EL (cell line): ENCODE measurements at places on chromosomes 4 and X.
A peak's percentile ranks its signal among the peaks of the same experiment; 100 is the strongest.

DNA sequence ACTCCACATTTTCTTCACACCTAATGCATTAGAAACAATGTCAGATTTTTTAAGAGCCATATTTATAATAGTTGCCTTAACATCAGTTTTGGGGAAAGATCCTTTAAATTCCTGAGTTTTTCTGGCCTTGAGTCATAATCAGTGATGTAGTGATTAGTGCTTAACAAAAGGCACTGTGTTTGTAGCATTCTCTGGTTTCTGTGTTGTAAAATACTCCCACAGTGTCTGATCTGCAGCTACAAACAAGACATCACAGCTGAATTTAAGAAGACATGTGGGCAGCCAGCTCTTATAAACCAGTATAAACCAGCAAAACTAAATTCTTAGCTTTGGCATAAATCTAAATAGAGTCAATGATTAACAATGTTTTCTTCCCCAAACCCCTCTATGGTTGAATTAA, 233.8 kb downstream of the FSTL5 start:
- DNase-seq = no peak

DNA sequence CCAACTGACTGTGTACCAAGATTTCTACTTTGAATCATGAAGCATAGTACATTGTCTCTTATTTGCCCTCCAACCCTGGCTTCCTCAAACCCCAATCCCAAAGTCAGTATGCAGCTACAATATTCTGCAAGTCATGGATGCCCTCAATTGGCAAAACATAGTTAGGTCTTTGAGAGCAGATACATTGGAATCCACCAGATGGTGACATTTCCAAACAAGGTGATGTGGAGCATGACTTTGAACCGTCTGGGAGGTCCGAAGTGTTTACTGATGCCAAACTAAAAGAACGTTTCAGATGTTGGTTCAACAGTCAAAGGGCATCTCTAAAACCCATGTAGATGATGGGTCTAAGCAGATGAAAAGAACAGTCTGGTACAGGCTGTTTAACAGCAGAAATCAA, 43.7 kb upstream of the FRMD7 start:
- DNase-seq = peak; percentile 0

GRCh38 chrX:78098108-78098507, 5.9 kb upstream of the PGK1 start:
- no peak for DNase-seq

- no peak for DNase-seq
Measured at GRCh38 chr4:182969651-182970279, 52.6 kb upstream of the DCTD start.

DNA sequence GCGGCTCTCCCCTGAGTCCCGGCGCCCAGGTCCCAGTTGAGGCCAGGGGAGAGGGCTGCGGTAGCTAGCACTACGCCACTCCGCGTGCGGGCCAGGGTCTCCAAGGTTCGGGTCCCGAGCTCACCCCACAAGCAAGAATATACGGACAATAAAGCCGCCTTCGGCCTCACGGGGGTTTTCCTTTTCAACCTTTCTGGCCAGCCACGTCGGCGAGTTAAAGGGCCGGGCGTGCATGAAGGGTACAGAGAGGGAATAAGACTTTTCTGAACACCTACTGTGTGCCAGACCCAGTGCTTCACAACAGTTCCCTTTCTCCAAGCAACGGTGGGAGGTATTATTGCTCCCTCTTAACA, 138.5 kb upstream of the ZIC3 start:
- no peak for DNase-seq

GRCh38 chr4:156783966-156784365, 187.6 kb downstream of the PDGFC start:
- no peak for DNase-seq

DNA sequence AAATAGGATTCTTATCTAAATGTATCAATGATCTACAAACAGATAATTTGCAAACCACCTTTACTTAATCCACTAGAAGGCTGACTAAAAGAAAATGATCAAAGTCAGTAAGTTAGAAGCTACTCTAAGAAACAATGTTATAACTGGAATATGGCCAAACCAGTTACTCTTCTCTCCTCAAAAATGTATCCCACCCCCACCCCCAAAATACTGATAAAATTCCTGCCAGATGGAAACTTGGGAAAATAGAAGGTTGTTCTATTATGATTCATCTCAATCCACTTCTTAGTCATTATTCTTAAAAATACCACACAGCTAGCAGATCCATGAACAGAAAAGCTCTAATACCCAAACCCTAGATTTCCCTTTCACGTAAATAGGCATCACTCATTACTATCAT, 206.4 kb downstream of the KLHL13 start:
- DNase-seq = no peak

DNA sequence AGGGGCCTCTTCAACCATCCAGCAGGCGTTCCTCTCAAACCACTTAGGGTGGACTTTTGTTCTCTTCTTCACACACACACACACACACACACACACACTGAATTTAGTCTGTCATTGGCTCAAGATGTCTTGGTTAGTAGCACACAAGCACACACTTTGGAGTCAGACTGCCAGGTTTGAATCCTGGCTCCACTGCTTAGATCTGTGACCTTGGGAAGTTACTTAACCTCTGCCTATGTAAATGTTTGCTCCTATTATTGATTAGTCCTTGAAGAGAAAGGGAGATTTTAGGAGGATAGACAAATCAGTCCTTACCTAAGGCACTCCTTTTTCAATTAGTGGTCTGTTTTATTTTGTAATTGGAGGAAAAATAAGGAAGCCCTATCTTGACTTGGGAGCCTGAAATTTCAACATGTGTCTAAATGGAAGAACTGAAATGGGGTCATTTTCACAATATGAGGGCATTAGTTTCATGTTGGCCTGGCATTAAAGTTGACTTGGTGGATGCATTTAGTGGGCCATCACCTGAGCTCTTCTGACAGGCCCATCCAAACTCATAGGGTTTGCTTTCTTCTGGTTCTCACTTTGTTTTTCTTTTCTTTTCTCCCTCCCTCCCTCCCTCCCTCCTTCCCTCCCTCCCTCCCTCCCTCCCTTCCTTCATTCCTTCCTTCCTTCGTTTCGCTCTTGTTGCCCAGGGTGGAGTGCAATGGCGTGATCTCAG, 13.3 kb upstream of the TMEM131L start:
- no peak for DNase-seq

DNA sequence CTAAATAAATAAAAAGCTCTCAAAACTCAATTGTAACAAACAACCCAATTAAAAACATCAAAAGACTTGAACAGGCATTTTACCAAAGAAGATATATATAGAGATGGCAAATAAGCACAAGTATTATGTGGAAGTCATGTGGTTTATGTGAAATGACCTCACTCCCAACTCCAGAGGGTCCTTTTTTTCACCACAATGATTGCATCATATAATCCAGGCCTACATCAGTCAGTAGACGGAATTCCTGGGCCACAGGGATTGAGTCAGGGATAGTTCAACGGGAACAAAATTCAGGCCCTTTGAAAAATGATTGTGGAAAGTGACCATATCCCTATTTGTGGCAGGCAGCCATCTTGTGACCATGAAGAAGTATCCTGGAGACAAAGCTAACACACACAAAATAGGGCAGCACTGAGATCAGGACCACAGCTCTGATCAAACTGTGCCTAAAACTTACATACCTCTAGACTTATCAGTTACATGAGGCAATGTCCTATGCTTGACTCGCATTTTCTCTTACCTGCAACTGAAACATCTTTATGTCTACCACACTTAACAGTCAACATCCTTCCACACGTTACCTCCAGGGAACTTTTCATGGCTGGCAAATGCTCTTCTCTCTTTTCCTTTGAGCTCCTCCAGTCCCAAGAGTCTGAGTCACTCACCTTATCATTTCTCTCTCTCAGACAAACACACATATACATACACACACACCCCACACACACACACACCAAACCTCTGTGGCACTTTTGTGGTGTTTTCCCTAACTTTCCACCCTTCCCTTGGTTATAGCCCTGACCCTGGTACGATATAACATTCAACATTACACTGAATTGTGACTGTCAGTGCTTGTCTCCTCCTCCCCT, 113.5 kb downstream of the PHF8 start:
- peak; percentile 51 for DNase-seq

- DNase-seq = no peak
Measured at GRCh38 chrX:75278991-75279390, 5.1 kb downstream of the UPRT start.

- no peak for DNase-seq
Measured at GRCh38 chrX:149699761-149700160, 12.1 kb upstream of the MAGEA11 start.

DNA sequence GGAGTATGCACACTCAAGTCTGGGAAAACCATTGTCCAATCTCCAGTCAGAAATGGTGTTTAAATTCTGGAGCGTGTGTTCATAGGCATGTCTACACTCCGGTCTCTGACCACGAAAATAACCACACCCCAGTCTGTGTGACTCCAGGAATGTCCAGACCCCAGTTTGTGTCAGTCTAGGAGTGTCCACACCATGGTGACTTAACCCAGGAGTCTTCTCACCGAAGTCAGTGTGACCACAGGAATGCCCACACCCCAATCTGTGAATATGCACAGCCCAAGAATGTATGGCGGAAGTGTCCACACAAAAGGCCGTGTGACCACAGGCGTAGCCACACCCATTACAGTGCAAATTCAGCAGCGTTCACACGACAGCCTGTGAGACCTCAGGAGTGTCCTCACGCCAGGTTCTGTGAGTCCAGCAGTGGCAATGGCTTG, 11.4 kb downstream of the FTSJ1 start:
- peak; percentile 93 for DNase-seq

DNA sequence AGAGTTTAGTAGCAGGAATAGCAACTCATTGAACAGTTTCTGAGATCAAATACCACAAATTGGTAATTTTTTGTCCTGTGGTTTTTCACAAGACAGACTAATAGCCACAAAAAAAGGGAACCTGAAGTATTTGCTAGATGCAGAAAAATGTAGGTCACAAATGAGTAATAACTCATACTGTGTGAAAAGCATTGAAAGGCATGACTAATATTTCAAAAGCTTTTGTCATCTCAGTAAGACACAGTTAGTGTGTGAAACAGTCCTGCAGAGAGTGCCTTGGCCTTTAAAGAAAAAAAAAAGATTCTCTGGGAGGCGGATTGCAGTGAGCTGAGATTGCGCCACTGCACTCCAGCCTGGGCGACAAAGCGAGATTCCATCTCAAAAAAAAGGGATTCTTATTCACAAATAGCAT, 31.4 kb upstream of the SLC25A31 start:
- DNase-seq = peak; percentile 82

DNA sequence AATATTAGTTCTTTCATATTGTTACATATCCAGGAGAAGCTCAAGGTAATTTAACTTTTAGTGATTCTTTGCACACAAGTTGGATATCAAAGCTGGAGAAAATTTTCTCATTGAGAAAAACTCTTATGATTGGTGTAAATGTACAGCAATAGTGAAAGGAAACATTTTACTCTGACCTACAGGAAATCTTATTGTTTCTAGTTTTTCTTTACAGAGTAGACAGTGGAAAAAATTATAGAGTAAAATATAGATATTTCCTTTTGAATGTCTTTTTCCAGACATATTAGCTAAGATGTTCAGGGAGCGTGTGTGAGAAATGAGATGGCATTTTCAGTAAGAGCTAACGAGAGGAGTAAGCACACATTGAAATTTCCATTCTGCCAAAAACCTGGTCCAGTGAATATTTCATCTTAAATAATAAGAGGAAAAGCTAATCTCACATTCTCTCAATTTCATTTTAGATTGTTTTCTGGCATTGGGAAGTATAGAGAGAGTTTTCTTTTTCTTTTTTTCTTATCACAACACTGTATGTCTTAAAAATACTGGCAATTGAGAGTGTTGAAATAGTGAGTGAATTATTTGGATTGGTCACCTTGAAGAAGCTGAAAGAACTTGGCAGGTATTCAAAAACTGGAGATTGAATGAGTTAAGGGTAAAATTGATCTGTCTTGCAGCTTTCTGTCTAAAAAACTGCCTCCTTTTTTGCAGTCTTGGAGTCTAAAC, 15.6 kb upstream of the ATP8A1 start:
- DNase-seq = no peak

DNA sequence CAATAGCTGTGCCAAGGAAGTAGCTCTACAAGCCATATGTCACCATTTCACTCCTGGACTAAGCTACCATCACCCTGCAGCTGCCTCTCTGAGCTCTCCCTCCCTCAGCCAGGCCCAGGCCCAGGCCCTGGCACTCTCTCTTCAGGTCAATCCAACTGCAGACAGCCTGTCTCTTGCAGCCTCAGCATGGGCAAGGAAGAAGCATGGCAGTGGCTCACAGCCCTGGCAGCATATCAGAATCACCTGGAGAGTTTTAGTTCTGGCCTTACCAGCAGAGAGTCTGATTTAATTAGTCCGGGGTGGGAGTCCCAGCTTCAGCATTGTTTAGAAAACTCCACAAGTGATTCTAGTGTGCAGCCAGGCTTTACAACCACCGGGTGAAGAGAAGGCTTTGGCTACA, 31.5 kb downstream of the NALF2 start:
- no peak for DNase-seq

GRCh38 chr4:100081491-100081890, 108.8 kb downstream of the DDIT4L start:
- peak; percentile 22 for DNase-seq

- no peak for DNase-seq
Measured at GRCh38 chrX:20116577-20117240, at the start of gene MAP7D2. Gene MAP7D2 (minus strand): TSS chrX:20116907. CDS start chrX:20116879, 28 bp downstream.

- no peak for DNase-seq
Measured at GRCh38 chr4:36283912-36284465, 2.6 kb downstream of the DTHD1 start.

DNA sequence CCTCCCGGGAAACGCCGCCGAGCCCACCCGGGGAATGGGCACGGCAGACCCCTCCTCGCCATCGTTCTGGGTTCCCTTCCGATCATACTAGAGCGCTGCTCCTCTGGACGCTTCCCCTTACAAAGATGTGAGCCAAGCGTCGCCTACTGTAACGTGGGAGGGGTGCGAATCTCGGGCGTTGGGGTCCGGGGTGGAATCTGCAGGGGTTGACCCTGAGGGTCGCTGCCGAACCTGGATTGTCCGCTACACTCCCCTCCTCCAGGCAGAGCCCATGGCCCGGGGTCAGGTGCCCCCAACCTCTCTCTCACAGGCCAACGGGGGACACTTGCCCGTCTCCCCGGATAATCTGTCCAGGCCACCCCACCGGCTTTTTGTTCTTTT, 13.8 kb downstream of the BCOR start:
- no peak for DNase-seq

GRCh38 chr4:137599734-137600133, 67.4 kb upstream of the PCDH18 start:
- DNase-seq = no peak
